ENCODE measurements at places on chromosomes 11 and 22.

DNA sequence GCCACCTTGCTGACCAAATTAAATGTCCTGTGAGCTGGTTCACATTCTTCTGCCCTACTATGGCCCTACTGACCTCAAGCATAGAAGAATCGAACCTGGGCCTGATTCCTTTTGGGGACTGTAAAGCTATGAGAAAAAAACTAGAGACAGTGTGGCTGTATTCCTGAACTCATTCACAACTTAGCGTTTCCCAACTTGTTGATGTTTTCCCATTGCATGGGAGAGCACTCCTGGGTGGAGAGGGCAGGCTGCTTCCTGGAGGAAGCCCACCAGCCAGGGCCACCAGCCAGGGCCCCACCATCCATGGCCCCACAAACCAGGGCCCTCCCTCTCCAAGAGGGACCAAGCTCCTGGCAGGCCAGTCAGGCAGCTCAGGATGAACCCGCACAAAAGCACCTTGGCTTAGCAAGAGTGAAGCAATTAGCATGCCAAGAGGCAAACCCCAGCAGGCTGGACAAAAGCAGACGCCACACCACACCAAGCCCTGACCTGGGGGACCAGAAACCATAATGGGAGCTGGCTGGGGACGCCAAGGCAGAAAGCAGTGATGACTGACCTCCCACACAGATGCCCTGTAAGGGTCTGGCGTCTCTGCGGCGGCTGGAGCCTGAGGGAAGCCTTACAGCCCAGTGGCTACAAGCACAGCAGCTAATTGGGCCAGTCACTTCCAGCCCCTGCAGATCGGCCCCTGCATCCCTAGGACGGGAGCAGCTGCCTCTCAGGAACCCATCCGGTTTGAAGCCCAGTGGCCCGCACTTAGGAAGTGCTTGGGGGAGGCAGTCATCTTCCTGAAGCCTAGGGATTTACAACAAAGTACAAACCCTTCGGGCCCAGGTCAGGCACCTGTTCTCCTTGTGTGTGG, 2.1 kb downstream of the CERK start:
- DNase-seq = no peak

GRCh38 chr11:46914363-46914762, 4.0 kb downstream of the LRP4 start:
- DNase-seq = no peak

DNA sequence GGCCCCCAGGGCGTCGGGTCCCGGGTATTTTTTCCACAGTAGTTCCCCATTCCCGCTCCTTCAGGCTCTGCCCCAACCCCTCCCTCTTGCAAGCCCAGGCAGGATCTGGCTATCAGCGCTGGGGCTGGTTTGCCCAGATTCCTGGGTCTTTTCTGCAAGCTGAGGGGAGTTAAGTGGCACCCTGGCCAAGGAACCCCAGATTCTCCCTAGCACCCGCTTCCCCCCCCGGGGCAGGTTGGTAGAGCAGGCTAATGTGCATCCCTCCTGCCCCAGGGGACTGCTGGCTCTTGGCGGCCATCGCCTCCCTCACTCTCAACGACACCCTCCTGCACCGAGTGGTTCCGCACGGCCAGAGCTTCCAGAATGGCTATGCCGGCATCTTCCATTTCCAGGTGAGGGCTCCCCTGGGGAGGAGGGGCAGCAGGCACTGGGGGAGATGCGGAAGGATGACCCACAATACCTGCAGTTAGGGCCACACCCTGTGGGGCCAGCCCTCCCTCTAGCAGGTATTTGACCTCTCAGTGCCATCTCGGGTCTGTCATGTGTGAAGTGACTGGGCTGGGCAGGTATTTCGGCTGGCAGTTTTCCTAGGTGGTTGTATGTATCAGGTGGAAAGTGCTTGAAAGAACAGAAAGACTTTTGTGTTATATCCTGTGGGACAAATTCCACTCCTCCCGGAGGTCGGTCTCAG, 1.6 kb downstream of the CAPN1 start:
- DNase-seq = peak; percentile 6

- peak; percentile 80 for DNase-seq
Measured at GRCh38 chr11:68038718-68039525, at the start of gene TCIRG1. TSS of gene TCIRG1 (plus strand) at chr11:68039025. CDS start at chr11:68041272, 2,247 bp downstream.

DNA sequence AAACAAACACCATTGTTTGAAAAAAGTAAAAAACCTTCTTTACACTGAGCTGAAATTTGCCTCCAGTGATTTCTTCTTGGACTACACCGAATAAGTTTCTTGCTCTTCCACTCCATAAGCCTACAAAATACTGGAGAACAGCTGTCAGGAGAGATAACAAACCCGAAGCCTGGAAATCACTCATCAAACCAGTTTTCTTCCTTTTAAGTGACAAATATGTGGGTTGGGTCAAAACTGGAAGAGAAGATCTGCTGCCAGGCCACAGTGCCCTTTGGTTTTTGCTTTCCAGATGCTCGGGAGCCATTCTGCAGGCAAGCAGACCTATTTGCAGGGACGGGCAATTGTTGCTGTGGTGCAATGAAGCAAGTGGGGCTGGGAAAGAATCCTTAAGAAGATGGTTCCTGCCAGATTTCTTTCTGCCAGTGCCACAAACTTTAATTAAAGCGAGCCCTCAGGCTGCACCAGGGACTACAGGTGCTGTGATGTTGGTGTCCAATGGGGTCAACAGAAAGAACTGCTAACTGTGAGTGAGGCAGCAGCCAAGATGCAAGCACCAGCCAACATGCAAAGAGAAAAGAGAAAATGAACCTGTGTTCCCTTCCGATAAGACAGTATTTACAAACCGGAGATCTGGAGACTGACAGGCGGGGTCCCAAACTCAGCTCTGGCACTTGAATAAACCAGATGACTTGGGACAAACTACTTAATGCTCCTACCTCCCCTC, 44.8 kb upstream of the SMCO4 start:
- no peak for DNase-seq

DNA sequence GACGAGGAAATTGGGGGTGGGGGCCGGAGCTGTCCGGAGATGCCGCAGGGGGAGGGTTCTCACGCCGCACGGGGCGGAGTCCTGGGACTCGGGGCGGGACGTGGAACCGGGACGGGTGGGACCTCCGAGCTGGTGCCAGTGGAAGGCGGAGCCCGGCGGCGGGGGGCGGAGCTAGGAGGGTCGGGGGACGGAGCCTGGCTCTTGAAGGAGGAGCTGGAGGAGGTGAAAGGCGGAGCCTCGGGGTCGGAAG, 271 bp downstream of the FKBP2 start:
- DNase-seq = peak; percentile 100

- DNase-seq = no peak
Measured at GRCh38 chr22:45805413-45805812, 133.8 kb downstream of the ATXN10 start.

- DNase-seq = no peak
Measured at GRCh38 chr11:37459456-37459855, 861.4 kb upstream of the RAG2 start.

- no peak for DNase-seq
Measured at GRCh38 chr11:64752175-64752970, 7.4 kb downstream of the PYGM start.

- no peak for DNase-seq
Measured at GRCh38 chr22:47034905-47035419, 272.5 kb downstream of the TBC1D22A start.
